ENCODE measurements at places on chromosomes 7 and 10. TPM values are rescaled to one million over a fixed set of nuclear protein-coding genes. Genes with fewer than 3 reads are reported as not detected.

GRCh38 chr7:3028071-3028757, 15.5 kb downstream of the CARD11 start:
- no peak for DNase-seq

- DNase-seq = no peak
These were observed 15.9 kb downstream of the LAMB4 start for GRCh38 chr7:108114117-108114841.

- DNase-seq = no peak
These were observed 4.2 kb downstream of the ELN start for GRCh38 chr7:74032191-74032490.

The INA gene
- total RNA-seq = not detected

The PPP1R17 gene
- not detected for total RNA-seq

The NPC1L1 gene
- total RNA-seq = 0.45 TPM

The KLF14 gene
- total RNA-seq = 1.1 TPM
